DMS79 treated with DMSO at 0.1 percent for 48 hours (cell line): ENCODE measurements at places on chromosomes 3 and 15.

GRCh38 chr3:57929988-57930387, 78.2 kb upstream of the FLNB start:
- DNase-seq, result no peak

GRCh38 chr3:166125179-166125578, 288.0 kb upstream of the BCHE start:
- no peak for DNase-seq

DNA sequence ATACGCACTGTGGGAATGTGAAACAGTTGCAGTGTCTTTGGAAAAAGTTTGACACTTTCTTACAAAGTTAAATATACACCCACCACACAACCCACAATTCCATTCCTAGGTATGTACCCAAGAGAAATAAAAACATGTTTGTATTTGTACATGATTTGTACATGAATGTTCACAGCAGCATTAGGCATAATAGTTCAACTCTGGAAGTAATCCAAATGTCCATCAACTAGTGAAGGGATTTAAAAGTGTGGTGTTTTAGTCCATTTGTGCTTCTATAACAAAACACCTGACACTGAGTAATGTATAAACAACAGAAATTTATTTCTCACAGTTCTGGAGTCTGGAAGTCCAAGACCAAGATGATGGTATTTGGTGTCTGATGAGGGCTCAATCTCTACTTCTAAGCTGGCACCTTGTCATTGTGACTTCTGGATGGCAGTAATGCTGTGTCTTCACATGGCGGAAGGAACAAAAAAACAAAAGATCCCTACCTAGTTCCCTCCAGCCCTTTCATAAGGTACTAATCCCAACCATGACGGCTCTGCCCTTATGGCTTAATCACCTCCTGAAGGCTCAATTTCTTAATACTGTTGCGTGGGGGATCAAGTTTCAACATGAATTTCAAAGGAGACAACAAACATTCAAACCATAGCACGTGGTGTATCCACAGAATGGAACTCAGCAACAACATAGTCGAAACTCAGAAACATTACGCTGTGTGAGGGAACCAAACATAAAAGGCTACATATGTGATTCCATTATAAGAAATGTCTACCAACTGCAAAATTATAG, 120.5 kb downstream of the AQP9 start:
- DNase-seq, result no peak

DNA sequence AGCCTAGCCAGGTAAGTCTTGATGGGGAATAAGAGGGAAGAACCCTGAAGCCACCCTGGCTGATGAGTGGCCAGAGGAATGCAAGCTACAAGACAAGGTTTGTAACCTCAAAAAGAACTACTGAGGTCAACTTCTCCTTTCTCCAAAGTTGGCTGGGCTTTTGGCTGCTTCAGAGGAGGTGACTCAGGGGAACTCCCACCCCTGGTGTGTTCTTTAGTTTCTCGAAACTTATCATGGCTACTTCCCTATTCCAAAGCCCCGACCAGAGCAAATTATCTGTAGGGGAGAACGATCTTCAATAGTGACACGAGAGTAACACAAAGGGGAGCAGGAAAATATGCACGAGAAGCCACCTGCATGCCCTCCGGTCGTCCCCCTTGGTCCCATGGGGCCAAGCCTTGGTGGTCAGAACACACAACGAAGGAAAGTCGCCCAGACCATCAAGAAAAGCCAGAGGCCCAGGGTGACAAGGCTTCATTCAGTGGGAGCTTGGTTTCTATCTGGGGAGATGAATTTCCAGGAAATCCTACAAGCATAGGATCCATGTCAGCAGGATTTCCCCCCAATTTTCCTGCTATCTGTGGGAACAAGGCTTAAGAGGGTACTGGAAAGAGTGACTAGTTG, 6.5 kb upstream of the BCL2A1 start:
- no peak for DNase-seq

- no peak for DNase-seq
These were observed 48.7 kb upstream of the OCA2 start for GRCh38 chr15:28147801-28148200.

DNA sequence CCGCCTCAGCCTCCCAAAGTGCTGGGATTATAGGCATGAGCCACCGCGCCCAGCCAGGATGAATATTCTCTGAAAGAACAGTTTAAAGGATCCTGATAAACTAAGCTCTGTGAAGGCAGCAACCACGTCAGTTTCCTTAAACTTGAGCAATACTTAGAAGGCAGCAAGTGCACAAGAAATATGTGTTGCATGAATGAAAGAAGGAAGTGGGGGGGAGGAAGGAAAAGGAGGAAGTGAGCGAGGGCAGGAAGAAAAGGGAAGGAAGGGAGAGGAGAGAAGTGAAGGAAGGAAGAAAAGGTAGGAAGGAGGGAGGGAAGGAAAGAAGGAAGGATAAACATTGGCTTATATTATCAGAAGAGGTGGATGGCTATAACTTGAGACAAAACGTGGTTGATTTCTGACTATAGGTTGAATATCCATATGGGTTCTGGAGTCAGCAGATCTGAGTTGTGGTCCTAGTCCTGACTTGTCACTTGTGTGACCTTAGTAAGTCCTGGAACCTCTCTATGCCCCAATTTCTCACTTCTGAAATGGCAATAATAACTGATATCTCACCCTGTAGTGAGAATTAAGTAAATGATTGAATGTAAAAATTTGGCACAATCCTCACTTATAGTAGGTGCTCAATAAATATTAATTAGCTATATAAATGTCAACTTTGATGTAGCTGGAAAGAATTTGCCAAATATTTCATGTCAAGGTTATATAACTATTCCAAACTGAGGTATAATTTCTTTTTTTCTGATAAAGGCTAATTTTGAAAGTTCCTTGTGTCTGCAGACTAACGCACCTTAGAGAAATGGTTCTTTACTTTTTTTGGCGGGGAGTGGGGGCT, 12.0 kb upstream of the SEMA4B start:
- DNase-seq, result no peak

DNA sequence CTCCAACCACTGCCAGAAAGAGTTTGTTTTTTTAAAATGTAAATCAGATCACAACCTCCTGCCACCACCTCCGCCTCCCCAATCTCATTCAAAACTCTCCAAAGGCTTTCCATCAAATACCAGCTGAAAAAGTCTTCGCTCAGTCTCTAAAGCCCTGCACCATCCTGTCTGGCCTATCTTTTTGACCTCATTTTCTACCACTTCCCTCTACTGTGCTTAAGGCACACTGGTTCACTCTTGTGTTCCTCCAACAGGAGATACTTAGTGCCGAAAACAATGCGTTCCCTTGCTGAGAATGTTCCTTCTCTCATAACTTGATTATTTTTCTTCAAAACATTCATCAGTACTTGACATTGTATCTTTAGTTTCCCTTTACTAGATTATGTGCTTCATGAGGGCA, 3.5 kb downstream of the BTBD1 start:
- no peak for DNase-seq

DNA sequence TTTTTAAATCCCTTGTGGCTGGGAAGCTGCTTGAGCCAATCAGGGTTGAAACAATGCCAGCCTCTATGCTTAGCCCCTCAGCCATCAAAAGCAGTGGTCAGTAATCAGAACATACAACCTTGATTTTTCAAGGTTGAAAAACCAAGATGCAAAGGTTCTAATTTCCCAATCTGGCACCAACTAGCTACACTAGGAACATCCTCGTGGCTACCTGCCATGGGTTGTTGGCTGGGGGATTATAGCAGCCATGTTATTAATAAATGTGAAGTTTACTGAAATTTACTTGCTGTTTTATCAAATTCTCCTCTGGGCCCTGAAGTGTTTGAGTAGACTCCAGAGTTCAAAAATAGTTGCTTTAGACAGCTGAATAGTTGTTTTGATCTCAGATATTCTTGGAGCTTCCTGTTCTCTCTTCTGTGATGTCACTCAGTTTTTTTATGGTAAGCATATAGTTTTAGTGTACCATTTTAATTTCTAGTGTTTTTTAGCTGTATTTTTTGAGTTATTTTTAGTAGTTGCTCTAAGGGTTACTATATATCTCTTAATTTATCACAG, 31.9 kb downstream of the PCCB start:
- DNase-seq, result no peak

- no peak for DNase-seq
These were observed 145.8 kb upstream of the NECTIN3 start for GRCh38 chr3:110925798-110926197.

DNA sequence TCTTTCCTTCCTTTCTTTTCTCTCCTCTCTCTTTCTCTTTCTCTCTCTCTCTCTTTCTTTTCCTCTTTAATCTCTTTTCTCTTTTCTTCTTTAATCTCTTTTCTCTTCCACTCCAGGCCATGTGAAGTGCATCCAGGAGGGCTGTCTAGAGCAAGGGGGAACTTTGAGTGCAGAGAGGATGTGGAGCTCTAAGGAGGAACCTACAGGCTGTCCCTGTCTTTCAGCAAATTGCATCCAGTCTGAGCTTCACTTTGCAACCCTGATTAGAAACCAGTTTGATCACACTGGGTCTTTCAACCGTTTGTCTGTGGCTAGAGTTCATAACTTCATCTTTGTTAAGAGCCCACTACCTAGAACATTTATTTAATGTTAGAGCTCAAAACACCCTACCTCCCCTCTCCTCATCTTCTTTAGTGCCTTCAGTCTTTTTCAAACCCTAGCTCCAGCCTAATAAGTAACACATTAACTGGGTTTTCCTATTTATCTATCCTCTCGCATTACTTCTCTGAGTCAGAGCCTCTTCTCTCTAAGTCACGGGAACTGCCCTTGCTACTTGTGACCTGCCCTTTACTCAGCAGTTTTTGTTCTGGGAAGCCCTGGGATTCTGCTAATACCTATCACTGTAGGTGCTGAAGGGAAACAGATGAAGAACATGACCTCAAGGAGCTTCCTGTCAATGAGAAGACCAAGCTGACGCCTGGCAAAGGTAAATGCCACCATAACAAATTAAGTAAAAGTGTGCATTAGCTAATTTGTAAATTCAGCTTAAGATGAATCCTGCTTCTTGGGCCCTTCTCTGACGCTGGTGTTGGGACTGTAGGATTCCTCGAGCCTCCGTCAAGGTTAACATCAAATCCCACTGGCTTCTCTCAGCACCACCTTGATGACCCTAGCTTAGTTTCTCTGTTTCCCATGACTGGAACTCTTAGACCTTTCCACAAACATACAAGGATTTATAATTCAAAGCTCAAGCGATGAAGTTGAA, at the start of gene GCNT3:
Gene GCNT3, plus strand, starts transcription at position 508 of the 985 bp plus-strand sequence. CDS start 6,456 bp downstream, outside the sequence.
- no peak for DNase-seq

GRCh38 chr15:27481768-27482167, 510.8 kb downstream of the GABRG3 start:
- no peak for DNase-seq

DNA sequence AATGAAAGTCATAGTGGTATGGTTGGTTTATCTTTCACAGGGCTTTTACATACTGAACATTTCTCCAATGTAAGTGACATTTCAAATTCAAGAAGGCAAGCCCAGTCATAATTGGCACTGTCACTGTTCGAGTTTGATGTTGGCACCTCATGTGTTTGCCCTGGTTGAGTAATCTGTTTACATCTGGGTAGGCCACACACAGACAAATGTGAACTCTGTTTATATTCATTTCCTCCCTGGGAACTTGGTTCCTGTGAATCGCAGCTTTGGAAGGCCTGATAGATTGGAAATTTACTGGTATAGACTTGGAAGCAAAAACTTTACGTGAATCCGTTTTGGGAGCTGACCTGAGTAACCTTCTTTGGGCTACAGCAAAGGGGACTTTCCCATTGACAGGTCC, 395.2 kb upstream of the AZI2 start:
- no peak for DNase-seq

- DNase-seq, result no peak
These were observed 110.8 kb downstream of the MFSD1 start for GRCh38 chr3:158912621-158913020.

GRCh38 chr15:93428150-93428549, 339.1 kb upstream of the RGMA start:
- no peak for DNase-seq

DNA sequence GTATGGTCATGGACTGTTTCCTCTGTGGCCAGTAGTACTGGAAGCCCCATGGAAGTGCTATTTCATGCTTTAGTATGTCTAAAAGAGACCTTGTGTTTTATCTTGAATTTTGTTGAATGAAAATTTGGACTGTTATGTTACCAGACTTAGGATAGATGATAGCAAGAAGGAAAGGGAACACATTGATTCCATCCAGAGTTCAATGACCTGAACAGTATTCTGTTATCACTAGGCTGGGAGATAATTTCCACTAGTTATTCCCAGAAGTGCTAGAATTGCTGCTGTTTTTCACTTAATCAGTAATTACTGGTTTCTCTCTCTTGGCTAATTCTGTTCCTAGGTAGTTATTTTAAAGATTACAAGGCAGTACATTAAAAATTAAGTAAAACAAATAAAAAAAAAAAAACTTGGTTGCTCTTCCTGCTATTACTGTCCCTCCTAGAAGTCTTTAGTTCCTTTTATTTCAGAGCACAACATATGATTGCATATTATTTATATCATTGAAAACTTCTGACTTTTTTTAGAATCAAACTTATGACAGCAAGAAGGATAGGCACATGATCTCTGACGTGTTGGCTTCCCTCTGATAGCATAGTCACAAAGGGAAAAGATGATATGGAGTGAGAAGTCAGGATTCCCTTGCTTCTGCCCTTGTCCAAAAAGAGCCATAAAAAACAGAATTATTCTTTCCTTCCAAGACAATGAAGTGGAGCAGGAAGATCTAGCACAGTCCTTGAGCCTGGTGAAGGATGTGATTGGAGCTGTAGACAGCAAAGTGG, 72.2 kb downstream of the KLHL25 start:
- no peak for DNase-seq

DNA sequence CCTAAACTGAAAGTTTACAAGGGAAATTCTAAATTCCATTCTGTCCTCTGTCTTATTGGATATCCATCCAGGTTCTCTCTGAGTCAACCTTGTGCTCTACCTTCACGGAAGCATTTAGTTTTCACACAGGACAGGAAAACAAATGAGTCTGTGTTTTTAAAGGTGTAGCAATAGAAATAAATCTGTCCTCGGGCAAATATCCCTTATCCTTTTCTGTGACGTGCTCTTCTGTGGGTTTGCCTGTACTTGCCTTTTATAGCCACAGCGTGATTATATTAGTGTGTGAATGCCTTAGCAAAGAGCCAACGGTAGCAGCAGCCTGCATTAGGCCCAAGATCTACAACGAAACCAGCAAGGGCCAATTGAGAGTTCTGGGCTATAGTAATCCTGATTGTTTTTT, 127.2 kb upstream of the PLSCR5 start:
- no peak for DNase-seq

DNA sequence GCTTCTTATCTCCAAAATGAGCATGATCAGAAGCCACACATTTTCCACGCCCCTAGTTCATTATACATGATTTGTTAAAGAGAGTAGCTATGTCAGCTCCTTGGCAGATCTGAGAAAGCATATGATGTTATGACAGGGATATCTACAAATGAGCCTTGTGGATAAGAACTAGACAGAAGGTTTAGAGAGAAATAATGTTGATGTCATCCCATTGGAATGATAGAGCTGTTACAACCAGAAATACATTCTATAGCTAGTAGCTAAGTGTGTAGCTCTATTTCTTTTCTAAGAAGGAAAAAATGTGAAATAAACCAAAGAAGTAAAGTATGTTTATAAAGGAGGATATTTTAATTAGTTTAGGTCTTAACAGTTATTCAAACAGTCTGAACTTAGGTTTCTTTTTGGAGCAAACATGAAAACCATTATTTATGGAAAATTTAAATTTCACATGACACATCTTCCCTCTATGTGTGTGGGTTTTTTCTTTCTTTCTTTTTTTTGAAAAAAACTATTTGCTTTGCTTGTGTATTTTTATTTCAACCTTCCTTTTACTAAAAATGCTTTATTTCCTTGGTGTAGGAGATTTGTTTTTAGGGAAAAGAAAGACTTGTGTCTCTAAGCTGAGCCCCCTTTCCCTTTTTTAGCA, 167.7 kb downstream of the GHSR start:
- peak; percentile 12 for DNase-seq

- no peak for DNase-seq
These were observed 133.4 kb downstream of the IL5RA start for GRCh38 chr3:2976796-2977195.

- DNase-seq, result no peak
These were observed 781.2 kb upstream of the NR2F2 start for GRCh38 chr15:95549168-95549738.
